Skeletal muscle cell (primary cell): ENCODE measurements at places on chromosomes 4 and X.

- no peak for DNase-seq
These were observed 380.7 kb downstream of the ADGRL3 start for GRCh38 chr4:61580721-61581377.

DNA sequence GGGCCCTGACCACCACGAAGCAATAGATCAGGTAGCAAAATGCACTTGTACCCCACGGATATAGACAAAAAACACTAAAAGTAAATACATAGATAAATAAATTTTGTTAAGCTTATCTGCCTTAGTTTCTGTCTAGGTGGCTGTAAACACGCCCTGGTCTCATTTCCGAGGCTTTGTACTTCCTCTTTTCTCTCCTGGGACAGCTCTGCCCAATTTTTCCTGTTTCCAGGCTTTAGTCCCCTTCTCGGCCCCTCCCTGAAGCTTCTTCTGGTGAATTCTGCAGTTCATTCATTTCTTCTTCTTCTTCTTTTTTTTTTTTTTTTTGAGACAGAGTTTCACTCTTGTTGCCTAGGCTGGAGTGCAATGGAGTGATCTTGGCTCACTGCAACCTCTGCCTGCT lies 73.4 kb upstream of the STOX2 start:
- DNase-seq = no peak

DNA sequence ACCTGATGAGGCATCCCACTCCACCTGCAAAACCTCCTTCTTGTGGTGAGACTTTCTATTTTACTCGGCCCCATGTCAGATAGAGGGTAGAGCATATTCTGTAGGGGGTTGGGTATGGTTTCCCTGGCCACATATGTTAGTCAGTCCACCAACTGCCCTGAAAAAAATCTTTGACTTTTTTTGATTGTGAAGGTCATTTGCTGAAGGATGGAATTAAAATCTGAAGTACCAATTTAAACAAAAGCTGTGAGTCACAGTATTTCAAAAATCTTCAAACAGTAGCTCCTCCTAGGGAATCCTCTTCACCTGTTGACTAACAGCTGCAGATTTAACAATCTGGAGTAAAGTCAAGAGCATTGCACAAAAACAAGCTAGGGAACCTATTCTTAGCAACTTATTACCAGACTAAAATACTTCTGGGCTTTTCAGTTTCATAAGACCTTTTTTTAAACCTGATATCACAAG lies 8.0 kb upstream of the CCDC110 start:
- DNase-seq = no peak

GRCh38 chr4:16416601-16417000 lies 190.3 kb upstream of the TAPT1 start:
- DNase-seq = no peak

GRCh38 chr4:23033796-23034195 lies 341.1 kb downstream of the GBA3 start:
- no peak for DNase-seq

- DNase-seq = no peak
These were observed 28.7 kb downstream of the TMPRSS11A start for GRCh38 chr4:67934628-67935027.

DNA sequence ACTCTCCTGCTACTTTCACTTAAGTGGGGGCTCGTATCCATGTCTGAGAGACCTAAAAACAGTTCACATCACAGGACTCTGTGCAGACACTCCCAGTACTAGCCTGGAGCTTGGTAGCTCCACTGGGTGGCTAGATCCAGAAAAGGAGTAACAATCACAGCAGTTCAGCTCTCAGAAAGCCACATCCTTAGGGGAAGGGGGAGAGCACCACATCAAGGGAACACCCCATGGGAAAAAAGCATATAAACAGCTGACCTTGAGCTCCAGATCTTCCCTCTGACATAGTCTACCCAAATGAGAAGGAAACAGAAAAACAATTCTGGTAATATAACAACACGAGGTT lies 175.8 kb downstream of the FAM13A start:
- DNase-seq = no peak

DNA sequence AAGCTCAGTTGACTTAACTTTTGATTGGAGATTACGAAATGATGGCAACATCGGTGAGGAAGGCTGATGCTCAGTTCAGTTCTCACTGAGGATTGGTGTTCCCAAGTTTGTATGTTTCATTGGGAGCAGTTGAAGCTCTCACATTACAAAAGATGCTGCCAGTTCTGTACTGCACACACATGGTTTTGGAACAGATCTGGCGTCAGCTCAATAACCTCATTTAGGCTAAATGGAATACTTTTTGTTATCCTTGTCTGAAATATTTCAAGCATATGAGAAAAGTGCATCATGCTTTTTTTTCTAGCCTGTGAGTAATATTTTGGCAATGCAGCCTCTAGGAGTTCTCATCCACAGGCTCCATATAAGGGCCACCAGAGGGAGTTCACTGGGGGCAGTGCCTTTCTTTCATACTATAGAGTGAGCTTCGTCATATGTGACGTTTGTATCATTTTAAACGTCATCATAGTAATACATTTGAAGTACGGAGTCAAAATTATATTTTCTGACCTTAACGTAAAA lies 4.1 kb downstream of the ENPEP start:
- peak; percentile 99 for DNase-seq

GRCh38 chr4:100306018-100306417 lies 115.8 kb upstream of the DDIT4L start:
- DNase-seq = no peak

DNA sequence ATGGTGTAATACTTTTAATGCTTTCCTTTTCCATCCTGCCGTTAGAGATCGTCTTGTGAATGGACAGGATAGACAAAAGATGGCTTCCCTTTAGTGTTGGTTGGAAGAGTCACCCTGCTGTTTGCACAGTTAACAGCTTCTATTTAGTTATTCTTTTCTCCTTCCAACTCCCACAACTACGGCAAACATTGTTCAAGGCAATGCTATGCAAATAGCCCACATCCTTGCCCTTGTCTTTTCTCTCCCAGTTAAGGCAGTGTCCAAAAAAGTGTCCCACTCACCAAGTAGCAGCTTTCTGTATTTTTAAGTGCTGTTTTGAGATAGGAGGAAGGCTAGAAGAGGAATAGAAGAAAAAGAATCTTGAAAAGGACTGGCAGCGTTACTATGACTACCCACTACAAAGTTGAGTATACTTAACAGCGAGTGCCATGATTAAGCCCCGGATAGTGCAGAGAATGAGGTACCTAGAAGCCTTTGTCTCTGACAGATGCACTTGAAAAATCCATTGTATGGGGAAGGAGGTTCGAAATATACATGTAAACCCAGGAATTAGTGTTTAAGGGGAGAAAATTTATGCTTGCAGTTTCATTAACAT lies 12.1 kb upstream of the RUFY3 start:
- no peak for DNase-seq

DNA sequence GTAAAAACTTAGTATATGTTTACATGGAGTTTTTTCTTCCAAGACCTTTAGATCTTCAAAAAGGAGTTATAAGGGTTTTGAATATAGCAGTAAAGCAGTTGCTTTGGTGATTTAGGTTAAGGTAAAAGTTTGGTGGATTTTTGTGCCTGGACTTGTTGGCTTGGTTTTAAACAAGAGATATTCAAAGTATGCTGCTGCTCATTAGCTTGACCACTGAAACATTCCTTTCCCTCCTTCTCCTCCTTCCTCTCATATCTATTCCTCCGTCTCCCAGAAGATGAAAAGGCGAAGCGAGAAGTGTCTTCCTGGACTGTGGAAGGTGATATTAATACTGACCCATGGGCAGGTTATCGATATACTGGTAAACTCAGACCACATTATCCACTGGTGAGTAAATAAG lies 38.4 kb downstream of the METAP1 start:
- DNase-seq = no peak

- DNase-seq = no peak
These were observed 20.7 kb downstream of the PARM1 start for GRCh38 chr4:74953647-74954046.

DNA sequence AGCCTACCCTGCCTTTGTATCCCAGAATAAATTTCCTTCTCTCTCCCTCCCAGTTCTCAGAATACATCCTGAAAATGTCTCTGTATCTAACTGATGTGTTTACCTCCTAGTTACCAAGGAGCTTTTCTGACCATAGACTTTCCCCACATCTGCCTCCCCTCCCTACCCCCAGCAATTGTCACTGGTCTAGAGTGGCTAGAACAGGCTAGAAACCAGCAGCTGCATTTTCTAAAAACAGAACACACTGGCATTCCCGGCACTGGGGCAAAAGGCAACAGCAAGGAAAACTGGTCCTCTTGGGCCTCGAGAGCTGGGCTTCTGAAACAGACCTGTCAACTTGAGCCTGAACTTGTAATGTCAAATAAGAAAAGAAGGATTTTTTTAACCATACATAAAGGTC lies 16.4 kb downstream of the TASL start:
- DNase-seq = no peak

DNA sequence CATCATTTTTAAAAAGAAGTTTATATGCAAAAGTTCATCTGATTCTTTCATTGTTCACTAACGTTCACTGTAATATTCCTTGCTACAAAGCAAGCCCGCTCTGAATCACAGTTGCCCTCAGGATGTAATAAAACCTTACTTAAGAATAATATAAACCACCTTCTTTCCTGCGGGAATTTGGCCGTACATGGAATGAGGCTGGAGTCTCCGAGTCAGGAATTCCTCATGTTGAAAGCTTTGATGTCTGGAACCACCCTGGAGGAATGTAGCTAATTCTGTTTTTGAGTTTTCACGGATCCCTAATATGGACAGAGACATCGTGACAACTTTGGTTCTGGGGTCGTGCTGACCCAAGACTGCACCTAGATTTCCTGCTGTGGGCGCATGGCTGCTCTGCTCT lies 58.5 kb downstream of the CRLF2 start:
- no peak for DNase-seq

DNA sequence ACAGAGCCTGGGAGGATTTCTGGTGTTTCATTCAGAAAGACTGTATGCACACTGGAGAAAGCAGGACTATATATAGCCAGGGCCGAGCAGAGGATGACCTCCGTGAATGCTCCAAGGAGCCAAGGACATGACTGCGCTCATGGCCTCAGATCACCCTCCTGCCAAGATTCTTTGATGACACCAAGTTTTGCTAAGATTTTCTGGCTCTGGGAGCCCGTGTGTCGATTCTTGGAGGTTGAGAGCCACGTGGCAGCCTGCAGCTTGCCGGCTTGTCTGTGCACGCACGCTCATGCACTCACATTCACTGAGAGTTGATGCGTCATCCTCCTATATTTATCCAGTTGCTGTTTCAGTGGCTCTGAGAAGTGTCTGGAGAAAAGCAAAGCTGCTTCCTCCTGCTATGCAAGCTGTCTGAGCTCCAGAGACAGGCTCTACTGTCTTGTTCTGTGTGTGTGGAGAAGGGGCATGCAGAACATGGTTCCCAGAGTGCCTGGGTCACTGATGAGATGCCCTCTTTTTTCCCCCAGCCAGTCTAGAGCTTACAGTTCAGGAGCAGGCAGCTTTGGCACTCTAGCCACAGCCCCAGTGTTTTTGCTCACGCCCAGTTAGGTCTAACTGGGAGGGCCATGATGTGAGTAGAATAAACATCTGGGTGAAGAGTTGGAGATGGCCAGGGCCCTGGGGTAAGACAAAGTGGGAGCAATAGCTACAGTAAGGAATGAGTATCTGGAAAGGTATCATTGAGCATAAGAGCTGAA lies 64.9 kb upstream of the SCOC start:
- DNase-seq = peak; percentile 91

- no peak for DNase-seq
These were observed 169.8 kb downstream of the SCFD2 start for GRCh38 chr4:53195815-53196661.

- peak; percentile 25 for DNase-seq
These were observed 190.9 kb upstream of the BANK1 start for GRCh38 chr4:101599620-101600019.

- no peak for DNase-seq
These were observed 35.3 kb downstream of the ATXN3L start for GRCh38 chrX:13284570-13284969.

DNA sequence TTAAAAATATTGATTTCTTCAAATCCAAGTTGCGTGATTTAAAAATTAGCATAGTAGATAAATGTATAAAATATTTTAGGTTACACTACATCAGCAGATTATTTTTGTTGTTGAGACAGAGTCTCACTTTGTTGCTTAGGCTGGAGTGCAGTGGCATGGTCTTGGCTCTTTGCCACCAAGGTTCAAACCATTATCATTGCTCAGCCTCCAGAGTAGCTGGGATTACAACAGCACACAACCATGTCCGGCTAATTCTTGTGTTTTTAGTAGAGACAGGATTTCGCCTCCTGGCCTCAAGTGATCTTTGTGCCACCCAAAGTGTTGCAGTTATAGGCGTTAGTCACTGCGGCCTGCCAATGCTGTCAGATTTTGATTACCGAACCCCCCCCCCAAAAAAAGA lies 1390.5 kb upstream of the TENM3 start:
- DNase-seq = no peak

GRCh38 chr4:146834263-146835034 lies 111.2 kb downstream of the TTC29 start:
- no peak for DNase-seq
